ENCODE measurements at places on chromosomes 2 and 18. TPM values are rescaled to one million over a fixed set of nuclear protein-coding genes. Genes with fewer than 3 reads are reported as not detected.

GLI2 gene
- 4.8 TPM for total RNA-seq

GRCh38 chr2:127034883-127035611 lies 71.9 kb downstream of the BIN1 start:
- no peak for DNase-seq

DNA sequence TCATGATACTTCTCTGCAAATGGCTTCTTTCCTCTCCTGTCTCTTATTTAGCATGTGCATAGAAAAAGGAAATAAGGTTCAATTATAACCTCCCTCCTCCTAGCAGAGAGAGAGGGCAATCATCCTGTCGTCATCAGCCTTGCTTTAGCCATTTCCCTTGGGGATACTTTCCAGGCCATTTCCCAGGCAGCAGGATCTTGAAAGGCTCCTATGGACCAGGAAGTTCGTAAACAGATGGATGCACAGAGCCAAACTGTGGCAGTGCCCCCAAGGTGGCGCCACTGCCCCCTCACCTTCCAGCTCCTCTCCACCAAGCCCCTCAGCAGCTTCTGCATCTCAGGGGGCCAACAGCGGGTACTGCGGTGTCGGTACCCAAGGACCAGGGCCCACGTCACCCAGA lies 157.4 kb downstream of the DTNA start:
- no peak for DNase-seq

GRCh38 chr2:31660165-31660564 lies 79.4 kb upstream of the SRD5A2 start:
- no peak for DNase-seq

GRCh38 chr2:130720528-130720927 lies 8.3 kb upstream of the GPR148 start:
- DNase-seq: no peak

DNA sequence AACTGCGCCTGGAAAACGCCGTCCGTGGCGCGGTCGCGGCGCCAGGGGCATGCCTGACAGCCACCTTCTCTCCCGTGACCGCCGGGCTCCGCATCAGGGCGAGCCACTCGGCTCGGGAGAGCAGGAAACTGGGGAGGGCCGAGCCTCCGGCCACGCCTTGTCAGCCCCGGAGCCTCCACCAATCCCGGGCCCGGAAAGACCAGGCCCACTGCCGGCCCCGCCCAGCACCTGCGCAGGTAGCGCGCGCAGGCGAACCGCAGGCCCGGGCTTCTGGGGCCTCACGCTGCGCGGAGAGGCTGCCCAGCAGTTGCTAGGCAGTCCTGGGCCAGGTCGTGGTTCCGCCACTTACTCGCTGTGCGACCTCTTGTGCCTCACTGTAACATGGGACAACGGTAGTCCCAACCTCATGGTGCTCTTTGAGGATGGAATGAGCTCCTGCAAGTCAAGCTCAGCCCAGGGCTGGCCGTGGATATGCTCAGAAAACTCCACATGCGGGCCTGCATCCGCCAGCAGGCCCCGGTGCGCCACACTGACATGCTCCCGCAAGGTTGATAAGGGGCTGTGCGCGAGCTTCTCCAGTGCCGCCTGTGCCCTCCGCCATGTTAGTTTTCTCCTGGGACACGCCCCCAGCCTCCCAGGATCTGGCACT lies 97.1 kb downstream of the INHBB start:
- peak; percentile 87 for DNase-seq

DNA sequence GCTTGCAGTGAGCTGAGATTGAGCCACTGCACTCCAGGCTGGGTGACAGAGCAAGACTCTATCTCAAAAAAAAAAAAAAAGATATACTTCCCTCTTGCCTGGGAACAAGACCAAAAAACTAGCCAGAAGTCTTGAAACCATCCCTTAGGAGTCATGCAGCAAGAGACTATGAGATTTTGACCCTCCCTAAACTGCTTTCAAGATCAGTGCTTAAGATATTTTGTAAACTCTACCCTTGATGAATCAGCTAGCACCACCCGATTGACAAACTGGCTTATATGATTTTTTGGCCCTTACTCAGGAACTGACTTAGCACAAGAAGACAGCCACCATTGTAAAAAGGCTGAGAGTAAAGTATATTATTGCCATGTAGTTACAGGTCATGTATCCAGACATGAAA lies 3.8 kb downstream of the SULT1C3 start:
- DNase-seq: no peak

DNA sequence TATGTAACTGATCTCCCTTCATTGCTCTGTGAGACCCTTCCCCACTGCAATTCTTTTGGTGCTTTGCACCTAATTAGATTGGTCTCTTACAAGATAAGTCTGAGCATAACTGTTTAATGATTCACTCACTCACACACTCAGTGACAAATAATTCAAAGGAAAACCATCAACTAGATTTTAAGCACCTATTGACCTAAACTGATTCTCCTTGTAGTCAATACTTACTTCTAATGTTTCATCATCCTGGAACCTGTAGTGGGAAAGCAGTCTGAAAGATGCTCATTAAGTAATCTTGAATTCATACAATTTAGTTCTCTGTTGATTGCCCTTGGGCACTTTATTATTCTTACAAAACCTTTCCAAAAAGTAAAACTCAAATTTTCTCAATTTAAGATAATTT lies 74.3 kb upstream of the COL5A2 start:
- DNase-seq: no peak

Measured in lower leg skin (tissue), 4 donors.